ENCODE measurements at places on chromosomes 13 and 19.

DNA sequence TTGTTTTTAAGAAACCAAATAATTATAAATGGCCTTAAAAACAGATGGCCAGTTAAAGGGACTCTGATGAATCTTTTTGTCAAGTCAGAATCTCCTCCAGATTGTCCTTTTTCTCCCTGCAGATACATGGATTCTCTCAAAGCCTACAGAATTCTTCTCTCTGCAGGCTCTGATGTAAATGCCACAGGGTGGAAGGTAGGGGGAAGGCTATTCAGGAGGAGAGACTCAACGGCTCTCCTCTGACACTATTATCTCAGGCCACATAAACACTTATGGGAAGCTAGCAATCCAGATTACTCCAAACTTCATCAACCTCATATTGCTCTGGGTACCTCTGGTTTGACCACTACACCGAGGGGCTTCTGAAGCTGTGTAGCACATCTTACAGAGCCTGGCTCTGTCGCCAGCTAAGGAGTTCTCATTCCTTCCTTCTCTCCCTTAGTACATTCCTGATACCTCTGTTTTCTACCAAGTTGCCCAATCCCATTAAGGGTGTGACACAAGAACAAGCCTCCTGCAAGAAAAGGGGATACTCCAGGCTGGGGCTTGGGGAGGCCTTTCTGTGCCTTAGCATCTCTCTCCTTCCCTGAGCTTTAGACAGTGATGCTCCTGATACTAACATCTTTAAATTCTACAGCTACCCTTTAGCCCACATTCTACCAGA, 14.9 kb downstream of the LCP1 start:
- DNase-seq = no peak

DNA sequence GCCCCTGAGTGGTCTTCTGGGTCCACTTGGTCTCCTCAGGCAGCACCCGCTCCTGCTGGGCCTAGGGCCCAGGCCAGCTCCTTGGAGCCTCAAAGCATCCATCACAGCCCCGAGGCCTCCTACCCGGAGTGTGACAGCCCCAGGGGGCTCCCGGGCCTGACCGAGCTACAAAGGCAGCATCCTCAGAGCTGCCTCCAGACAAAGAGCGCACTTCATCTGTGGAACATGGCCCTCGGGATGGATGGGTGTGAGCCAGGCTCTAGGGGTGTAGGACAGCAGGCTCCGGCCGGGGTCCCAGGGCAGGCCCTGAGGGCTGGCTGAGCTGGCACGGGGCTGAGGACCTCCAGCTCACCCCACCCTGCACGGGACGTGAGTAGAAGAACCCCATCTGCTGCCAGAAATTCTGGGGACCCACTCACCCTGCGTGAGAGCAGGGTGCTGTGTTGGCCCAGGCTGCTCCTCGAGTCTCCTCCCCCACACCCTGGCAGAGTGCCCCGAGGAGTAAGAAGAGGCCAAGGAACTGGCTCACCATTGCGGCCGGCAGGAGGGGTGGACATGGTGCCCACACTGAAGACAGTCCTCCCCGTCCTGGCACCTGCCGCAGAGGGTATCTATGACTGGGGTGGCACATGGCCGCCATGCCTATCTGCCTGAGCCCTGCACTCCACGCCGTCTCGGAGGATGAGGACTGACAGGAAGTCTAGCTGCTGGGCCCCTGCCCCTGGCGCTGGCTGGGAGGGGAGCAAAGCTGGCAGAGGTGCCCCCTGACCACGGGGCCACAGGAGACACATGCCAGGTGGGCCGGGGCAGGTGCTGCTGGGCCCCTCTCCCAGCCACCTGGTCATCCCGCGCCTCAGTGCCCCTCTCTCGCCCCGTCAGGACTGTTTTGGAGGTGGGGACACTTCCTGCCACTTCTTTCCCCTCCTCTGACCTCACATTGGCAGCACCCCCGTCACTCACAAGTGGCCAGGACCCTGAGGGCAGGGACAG, 22.3 kb downstream of the CEBPG start:
- DNase-seq = no peak

GRCh38 chr19:13597640-13598039, 91.4 kb upstream of the CACNA1A start:
- DNase-seq = peak; percentile 56

GRCh38 chr19:37551129-37551993, 43.2 kb downstream of the ZNF571 start:
- peak; percentile 49 for DNase-seq

DNA sequence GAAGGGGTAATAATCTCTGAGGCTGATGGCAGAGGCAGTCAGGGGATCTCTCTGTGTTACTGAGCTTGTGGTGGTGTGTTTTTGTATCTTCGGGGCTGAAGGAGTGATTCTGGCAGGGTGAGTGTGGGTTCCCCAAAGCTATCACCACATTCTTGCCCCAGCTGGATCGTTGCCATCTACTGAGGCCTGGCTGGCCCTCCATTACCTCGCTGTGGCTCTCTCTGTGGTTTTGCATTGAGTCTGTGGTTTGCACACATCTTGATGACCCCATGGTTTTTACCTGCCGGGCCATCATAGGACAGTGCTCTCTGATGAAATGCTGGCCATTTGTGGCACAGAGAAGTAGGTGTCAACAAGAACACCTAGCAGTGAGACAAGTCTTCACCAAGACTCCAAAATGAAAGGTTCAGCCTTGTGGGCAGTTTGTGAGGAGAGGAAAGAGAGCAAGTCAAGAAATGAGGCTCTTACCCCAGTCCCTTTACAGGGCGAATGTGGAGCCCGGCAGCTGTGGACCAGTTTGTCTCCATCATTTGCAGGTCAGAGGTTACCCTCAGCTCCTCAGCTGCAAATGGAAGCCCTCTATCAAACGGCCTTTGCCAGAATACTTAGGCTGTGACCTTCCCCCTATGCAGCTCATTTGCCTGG, 69.0 kb upstream of the NPAS1 start:
- DNase-seq = no peak

- no peak for DNase-seq
These were observed 504.5 kb downstream of the FOXO1 start for GRCh38 chr13:40161931-40162330.

DNA sequence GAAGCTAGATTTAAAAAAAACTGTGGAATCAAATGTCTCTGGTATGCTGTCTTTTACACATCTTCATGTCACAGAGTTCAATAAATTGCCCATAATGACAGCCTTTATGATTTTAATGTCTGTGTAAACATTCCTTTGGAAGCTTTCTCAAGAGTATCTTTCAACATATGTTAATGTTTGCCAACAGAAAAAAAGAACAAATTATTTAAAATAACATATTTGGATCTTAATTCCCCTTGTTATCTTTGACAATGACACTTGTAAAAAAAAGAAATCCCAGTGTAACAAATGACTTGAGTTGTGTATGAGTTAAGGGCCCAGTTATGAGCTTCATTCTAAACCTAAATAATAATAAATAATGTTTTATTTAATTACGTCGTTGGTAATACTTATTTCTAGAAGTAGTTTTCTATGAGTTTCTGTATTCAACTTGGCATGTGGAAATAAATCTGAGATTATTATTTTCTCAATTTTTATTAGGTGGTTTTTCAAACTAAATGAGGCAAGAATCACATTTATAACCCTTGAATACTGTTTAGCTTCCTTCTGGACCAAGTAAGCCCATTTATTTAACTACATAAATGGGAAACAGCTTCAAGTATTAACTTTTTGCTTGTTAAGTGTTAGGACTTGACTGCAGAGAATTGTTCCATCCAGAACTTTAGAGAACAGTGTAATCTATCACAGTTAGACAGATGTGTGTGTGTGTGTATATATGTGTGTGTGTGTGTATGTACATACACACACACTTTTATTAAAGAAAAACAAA, 182.1 kb downstream of the POSTN start:
- no peak for DNase-seq

GRCh38 chr19:11375143-11375948, 880 bp downstream of the SWSAP1 start:
- DNase-seq = peak; percentile 63

- no peak for DNase-seq
These were observed 3.3 kb downstream of the REX1BD start for GRCh38 chr19:18591735-18592385.

DNA sequence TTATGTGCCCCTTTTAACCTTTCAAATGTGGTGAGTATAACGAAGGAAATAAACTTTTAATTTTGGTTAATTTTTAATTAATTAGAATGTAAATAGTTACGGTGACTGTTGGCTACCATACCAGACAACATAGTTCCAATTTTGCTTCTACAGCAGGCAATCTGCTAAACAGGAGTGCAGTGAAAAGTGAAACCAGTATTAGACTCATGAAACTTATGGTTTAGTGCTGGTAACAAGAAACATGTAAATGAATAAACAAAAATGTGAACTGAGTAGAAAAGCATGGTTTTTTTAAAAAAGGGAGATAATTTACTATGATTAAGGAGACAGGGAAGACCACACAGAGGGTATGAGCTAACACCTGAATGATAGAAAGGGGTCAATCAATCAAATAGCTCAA, 478.4 kb downstream of the PCDH9 start:
- DNase-seq = no peak

DNA sequence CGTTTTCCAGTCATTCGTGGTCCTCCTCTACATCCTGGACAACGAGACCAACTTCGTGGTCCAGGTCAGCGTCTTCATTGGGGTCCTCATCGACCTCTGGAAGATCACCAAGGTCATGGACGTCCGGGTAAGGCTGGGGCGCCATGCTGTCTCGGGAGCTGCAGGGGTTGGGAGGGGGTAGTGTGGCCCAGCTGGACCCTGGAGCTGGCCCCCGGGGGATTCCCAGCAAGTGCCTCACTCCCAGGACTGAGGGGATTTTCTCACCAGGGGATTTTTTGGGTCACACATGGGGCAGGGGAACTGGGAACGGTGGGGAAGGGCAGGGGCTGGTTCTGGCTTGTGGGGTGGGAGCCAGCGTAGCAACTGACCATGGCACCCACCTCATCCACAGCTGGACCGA, 10.8 kb upstream of the RELB start:
- DNase-seq = no peak

DNA sequence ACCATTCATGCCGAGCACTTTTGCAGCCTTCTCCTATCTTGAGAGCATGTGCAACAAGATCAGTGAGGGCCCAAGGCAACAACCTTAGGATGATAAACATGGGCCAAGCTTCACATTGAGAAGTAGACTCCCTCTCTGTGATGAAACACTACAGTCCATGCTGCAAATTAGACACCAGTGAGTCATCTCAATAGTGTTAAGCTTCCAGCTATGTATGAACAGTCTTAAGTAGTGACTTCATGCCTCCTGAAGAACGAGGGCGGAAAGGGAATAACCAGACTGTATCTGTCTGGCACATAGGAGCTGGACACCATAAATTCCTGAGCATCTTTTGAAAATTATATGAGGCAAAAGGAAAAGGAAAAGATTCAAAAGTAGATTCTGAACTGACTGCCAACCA, 309.9 kb upstream of the SLITRK1 start:
- DNase-seq = no peak
